ENCODE measurements at places on chromosomes 11 and 22.

DNA sequence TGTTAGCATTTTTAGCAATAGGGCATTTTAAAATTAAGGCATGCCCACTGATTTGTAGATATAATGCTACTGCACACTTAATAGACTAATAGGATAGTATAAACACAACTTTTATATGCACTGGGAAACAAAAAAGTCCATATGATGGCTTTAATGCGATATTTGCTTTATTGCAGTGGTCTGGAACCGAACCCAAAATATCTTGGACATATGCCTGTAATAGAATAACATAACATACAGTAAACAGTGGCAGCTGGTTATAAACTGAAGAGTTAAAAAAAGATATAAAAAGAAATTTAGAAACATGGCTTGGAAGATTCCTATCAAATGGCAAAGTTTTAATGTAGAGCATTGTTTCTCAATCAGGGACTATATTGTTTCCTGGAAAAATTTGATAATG lies 111.9 kb downstream of the KIF18A start:
- no peak for DNase-seq

- no peak for DNase-seq
Observed at GRCh38 chr11:8501836-8502235, 92.2 kb downstream of the STK33 start.

DNA sequence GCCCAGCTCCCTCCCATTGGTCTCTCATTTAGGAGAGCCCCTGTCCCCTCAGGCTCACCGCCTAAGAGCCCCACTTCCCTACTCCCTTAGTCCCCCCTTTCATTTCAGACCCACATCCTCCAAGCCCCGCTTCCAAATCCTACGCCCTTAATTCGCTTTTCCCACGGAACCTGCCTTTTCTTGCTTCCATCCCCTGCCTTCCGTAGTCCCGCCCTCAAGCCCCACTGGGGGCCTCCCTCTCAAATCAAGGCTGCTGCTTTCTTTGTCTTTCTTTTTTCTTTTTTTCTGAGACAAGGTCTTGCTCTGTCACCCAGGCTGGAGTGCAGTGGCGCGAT lies 396 bp downstream of the CCDC157 start:
- DNase-seq: no peak

- DNase-seq: no peak
Observed at GRCh38 chr11:87235366-87235765, 197.6 kb downstream of the TMEM135 start.

- DNase-seq: no peak
Observed at GRCh38 chr11:1305501-1306056, 3.9 kb downstream of the TOLLIP start.

DNA sequence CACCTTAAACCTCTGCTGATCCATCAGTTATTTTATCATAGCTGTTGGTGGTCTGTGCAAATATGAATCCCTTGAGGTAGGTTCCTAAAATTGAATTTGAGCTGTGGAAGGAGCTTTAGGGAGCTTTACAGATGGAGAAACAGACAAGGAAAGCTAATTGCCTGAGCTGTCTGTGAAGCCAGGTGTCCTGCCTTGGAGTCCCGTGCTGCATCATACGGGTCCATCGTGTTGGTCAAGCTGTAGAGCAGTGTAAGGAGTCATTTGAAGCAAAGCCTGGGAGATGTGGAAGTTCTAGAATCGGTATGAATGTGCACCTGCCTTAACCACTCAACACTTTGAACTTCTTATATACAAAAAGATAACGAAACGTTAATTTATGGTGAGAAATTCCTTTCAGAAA lies 1.0 kb downstream of the POLA2 start:
- no peak for DNase-seq

- no peak for DNase-seq
Observed at GRCh38 chr11:61413496-61413895, 16.3 kb downstream of the CPSF7 start.

GRCh38 chr22:49583886-49584505 lies 243.7 kb downstream of the BRD1 start:
- no peak for DNase-seq

GRCh38 chr22:47230251-47230650 lies 467.8 kb downstream of the TBC1D22A start:
- DNase-seq: no peak

DNA sequence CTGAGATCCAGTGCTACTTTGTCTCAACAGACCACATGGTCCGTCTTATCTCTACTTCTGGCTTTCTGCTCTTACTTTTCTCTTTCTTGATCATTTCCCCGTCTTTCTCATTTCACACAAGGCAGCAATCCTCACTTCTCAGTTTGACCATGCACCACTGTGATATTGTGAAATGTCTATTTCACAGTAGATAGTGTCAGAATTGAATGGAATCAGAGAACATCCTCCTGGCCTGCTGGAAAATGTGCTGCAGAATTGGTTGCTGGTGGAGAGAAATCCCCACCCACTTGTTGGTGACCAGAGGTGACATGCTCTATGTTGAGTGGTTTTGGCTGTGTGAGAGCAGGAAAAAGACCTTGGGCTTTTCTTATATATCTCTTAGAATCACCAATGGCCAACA lies 57.8 kb upstream of the RCN1 start:
- no peak for DNase-seq

- no peak for DNase-seq
Observed at GRCh38 chr22:40147388-40148176, 30.1 kb upstream of the TNRC6B start.
